ENCODE measurements at places on chromosomes 1 and 21. TPM values are rescaled to one million over a fixed set of nuclear protein-coding genes. Genes with fewer than 3 reads are reported as not detected.

DNA sequence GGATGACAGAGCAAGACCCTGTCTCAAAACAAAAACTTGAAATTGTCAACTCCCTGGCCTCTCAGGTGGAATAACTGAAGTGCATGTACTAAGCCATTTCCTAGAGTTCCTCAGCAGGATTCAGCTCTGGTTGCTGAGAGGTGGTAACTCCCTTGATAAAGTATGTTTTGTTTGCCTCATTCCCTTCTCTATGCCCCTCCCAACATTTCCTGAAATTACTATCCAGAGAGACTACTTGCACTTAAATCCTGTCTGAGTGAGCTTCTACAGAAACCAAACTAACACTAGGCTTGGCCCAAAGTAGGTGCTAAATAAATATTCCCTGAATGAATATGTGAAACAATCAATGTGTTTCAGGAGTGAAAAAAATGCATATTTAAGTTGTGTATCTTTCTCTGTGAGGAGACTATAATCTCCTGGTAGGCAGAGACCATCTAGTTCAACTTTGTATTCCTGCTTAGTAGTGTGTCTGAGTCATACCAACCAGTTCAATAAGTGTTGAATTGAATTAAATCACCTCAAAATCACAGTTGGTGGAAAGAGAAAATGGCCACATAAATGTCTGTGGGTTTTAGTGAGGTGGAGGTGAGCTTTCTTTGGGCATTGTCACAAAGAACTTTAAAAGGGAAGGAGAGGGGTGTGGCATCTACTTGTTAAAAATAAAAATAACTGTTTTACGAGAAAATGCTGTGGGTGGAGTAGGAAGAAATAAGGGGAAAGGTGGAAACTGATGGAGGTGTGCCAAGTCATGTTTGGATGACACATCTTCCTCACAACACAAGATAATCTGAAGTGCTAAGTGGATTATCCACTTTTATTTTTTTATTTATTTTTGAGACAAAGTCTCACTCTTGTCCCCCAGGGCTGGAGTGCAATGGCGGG, 12.6 kb downstream of the RIMKLA start:
- no peak for DNase-seq

Gene DNAJC28
- polyA plus RNA-seq = not detected

DNA sequence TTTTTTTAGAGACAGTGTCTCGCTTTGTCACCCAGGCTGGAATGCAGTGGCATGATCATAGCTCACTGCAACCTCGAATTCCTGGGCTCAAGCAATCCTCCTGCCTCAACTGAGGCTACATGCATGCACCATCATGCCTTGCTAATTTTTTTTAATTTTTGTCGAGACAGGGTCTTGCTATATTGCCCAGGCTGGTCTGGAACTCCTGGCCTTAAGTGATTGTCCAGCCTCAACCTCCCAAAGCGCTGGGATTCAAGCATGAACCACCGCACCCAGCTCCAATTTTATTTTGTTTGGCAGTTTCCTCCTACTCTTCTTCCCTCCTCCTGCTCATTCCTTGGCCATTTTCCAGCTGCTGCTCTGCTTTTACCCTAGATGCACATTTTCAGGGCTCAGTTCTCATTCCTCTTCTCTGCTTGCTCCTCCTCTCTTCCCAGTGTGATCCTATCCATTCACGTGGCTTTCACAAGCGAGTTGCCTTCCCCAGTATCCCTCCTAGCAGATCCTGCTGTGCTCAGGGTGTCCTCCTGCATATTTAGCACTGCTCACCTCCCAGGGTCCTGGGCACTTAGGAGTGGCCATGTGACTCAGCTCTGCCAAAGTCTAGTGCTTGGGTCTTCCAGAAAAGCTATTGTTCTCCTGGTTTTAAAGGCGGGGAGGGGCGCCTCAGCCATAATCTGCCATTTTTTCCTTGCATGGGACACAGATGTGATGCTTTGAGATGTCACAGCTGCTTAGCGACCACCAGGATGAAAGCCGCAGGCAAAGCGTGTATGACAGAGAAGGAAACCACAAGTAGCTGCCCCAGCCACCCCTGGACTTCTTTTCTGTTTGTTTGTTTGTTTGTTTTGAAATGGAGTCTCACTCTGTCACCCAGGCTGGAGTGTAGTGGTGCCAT, 33.7 kb downstream of the PSEN2 start:
- DNase-seq = peak; percentile 42

Gene C1orf167
- polyA plus RNA-seq = not detected

Gene MYOG
- 295 TPM for polyA plus RNA-seq

GRCh38 chr1:220224033-220224432, 48.2 kb downstream of the RAB3GAP2 start:
- no peak for DNase-seq

Gene LRRC8B
- 3.3 TPM for polyA plus RNA-seq

DNA sequence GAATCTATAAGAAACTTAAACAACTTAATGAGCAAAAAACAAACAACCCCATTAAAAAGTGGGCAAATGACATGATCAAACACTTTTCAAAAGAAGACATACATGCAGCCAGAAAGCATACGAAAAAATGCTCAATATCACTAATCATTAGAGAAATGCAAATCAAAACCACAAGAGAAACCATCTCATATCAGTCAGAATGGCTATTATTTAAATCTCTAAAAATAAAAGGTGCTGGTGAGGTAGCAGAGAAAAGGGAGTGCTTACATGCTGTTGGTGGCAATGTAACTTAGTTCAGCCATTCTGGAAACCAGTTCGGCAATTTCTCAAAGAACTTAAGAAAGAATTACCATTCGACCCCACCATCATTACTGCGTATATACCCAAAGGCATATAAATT, 147.7 kb downstream of the FAF1 start:
- no peak for DNase-seq

GRCh38 chr1:15720861-15721260, 15.2 kb upstream of the SLC25A34 start:
- DNase-seq = no peak

- no peak for DNase-seq
Observed at GRCh38 chr1:222006715-222007114, 264.8 kb upstream of the DUSP10 start.

DNA sequence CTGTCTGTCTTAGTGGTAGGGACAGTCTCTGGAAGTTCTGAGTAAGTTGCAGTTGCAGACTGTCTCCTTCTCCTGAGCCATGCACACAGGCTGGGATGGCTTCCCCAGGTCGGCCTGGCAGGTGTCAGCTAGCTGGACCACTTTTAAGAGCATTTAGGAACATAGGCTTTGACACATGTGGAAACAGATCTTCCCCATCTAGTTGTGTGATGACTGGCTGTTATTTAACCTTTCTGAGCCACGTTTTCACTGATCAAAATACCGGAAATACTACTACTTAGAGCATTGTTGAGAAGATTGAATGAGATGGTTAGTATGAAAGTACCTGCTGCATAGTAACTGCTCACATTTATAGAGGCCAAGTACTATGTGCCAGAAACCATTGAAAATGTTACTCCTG, 6.2 kb upstream of the MAPKAPK2 start:
- DNase-seq = no peak

- peak; percentile 16 for DNase-seq
Observed at GRCh38 chr1:52368383-52369172, 2.6 kb upstream of the CC2D1B start.

Gene RNU11
- polyA plus RNA-seq = not detected

Gene CELA2A
- 0.42 TPM for polyA plus RNA-seq

Measured in muscle of arm (tissue), 14 donors.